ENCODE measurements at places on chromosomes 5 and 9.

DNA sequence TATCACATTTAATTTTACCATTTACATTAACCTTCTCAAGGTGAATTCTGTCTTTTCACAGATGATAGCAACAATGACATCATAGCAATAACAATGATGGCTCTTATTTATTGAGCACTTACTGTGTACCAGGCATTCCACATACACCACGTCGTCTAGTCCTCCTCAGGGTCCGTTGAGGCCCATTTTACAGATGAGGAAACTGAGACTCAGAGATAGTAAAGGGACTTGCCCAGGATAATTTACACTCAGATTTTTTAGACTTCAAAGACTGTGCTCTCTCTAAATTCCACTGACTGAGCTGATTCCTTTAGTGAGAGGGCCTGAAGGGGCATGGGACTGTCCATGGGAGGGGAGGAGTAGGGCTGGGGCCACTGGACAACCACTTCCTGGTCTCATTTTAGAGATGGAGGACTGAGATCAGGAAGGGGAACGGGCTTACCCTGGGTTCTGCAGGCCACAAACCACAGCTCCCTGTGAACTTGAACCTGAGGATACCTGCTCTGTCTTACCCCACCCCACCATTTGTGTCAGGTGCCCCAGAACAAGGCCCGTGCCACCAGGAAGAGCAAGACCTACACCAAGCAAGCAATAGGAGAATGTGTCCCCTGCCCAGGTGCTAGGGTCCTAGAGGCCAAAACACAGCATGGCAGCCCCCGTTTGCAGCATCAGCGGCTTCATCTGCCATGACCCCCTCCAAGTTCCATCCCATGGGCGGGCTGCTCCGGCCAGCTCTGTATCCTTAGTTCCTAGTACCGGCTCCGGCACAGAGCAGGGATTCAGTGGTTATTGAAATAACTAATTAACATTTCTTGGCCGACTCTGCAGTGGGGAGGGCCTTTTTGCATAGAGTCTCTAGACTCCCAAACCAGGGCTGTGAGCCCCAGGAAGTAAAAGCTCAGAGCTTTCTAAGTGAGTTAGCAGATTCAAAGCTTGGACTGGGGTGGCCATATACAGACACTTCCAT lies 96.6 kb downstream of the RGS3 start:
- DNase-seq, result no peak

DNA sequence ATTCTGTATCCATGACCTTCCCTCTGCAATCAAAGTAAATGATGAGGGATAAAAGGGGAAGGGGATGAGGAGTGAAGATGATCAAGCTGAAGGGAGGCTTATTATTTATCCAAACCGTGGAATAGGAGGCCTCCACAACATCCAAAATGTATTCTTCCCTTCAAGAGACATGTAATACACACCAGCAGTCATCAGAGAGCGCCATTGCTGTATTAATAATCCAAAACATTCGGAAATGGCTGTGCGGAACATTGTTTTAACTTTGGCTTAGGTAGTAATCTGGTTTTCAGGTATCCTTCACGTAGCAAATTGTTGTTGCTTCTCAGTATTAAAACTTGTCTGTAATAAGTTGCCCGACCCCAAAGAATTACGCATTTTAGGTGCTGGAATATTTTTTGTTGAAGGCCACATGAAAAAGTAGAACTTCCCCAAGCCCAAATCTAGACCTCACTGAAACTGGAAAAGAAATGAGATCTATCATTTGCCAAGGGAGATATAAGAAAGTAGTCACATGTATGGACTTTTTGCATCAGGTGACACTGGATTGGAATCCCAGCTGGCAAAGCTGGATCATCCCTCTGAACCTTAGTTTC lies 2.6 kb upstream of the BOD1 start:
- DNase-seq, result no peak

- no peak for DNase-seq
These were observed 40.2 kb downstream of the SH3RF2 start for GRCh38 chr5:145976431-145977155.

- no peak for DNase-seq
These were observed 12.5 kb downstream of the ZNF366 start for GRCh38 chr5:72494623-72495124.

- DNase-seq, result no peak
These were observed 92.0 kb downstream of the BASP1 start for GRCh38 chr5:17309462-17309861.

DNA sequence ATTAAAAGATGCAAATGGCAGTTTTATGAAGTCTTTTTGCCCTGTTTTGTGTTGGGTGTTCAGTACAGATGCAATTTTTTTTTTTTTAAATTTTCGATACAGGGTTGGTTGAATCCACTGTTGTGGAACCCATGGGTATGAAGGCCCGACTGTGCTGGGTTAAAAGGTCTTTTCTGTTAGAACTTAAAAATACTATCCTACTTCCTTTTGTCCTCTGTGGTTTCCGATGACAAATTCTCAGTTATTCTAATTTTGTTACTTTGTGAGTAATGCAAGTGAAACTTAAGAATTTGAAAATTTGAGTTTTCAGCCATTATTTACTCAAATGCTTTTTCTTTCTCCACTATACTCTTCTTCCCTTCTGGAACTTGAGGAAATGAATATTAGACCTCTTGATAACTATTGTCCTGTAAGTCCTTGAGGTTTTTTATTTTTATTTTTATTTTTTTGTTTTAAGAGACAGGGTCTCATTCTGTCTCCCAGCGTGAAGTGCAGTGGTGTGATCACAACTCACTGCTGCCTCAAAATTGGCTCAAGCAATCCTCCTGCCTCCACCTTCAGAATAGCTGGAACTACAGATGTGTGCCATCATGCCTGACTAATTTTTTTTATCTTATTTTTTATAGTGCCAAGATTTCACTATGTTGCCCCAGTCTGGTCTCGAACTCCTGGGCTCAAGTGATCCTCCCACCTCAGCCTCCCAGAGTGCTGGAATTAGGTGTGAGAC lies 67.5 kb downstream of the ZCCHC7 start:
- DNase-seq, result no peak

- DNase-seq, result no peak
These were observed 317.3 kb downstream of the GADD45G start for GRCh38 chr9:89922099-89922498.

DNA sequence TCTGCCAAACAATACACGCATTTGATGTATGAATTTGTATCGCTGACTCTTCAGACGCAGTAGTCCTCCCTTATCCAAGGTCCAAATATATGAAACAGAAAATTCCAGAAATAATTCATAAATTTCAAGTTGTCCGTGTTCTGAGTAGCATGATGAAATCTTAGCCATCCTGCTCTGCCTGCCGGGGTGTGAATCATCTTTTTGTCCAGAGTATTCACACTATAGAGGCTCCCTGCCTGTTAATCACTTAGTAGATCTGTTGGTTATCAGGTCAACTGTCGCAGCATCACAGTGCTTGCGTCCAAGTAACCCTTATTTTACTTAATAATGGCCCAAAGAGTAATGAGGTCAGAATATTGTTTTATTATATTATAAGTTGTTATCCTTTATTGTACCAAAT lies 268.1 kb downstream of the DOCK8 start:
- DNase-seq, result no peak

- DNase-seq, result no peak
These were observed 432.2 kb downstream of the TMEM232 start for GRCh38 chr5:110294281-110294680.

DNA sequence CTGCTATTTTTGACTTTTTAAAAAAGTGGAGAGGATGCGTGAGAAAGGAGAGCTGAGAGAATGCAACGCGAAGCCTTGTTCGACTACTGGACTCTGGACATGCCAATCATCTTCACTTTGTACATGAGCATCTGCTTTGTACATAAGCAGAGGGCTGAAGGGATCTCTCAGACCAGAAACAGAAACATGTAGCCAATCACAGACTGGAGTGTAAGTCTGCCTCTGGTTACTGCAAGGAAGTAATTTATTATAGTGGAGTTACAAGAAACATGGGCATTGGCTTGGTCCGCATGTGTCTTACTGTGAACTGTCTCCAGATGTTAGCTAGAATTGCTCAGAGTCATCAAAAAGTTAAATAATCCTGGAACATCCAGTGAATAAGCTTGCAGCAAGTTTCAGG lies 190.0 kb upstream of the GRAMD2B start:
- no peak for DNase-seq
